Upper lobe of right lung (tissue), 1 donor: ENCODE measurements at places on chromosomes 7 and 10. TPM values are rescaled to one million over a fixed set of nuclear protein-coding genes. Genes with fewer than 3 reads are reported as not detected.

Gene ANKRD7
- not detected for total RNA-seq

Gene DPY19L1
- total RNA-seq = 52.0 TPM

Gene ADAM12
- total RNA-seq = 0.98 TPM

Gene NME8
- total RNA-seq = 2.1 TPM

Gene IMPDH1
- total RNA-seq = 59.8 TPM

Gene MSMB
- not detected for total RNA-seq

Gene SFRP5
- total RNA-seq = 3.0 TPM

Gene UNCX
- not detected for total RNA-seq

Gene CPEB3
- total RNA-seq = 5.7 TPM

Gene SEMA3D
- 13.6 TPM for total RNA-seq

Gene ASZ1
- not detected for total RNA-seq

Gene RARRES2
- 259 TPM for total RNA-seq

Gene CHN2
- 14.4 TPM for total RNA-seq

Gene SEC61A2
- total RNA-seq = 3.9 TPM

Gene PHTF2
- total RNA-seq = 14.4 TPM

Gene ADGRA1
- total RNA-seq = not detected

Gene BMPER
- total RNA-seq = 10.0 TPM

Gene IFIT1B
- total RNA-seq = not detected

Gene BTBD16
- 0.35 TPM for total RNA-seq

Gene GPR15LG
- total RNA-seq = not detected

Gene PON3
- 36.4 TPM for total RNA-seq

Gene OR2A42
- total RNA-seq = not detected

Gene NOM1
- total RNA-seq = 20.6 TPM

Gene RELN
- 5.6 TPM for total RNA-seq

Gene ADAMTS14
- 0.55 TPM for total RNA-seq
